ENCODE measurements at places on chromosomes 7 and 10.

DNA sequence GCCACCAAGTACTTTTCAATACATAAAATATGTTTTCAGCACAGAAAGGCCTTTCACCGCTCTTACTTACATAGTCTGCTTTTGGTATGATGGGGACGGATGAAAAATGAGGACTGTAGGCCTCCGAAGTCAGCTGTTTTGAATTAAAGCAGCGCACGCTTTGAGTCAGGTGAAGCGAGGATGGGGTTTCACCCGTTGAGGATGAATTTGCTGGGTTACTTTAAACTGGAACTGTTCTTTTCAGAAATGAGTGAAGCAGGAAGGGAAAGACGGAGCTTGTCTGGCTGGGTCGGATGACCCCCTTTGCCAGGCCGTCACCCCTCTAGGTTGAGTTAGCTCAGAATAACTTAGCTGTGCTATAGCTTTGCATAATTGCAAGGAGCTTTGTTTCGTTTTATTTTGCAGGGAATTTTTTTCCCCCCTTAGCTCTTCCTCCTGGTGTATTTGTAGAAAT, 40.0 kb downstream of the CUX1 start:
- DNase-seq, result no peak

GRCh38 chr10:76892766-76893479, 744.7 kb downstream of the KCNMA1 start:
- no peak for DNase-seq

DNA sequence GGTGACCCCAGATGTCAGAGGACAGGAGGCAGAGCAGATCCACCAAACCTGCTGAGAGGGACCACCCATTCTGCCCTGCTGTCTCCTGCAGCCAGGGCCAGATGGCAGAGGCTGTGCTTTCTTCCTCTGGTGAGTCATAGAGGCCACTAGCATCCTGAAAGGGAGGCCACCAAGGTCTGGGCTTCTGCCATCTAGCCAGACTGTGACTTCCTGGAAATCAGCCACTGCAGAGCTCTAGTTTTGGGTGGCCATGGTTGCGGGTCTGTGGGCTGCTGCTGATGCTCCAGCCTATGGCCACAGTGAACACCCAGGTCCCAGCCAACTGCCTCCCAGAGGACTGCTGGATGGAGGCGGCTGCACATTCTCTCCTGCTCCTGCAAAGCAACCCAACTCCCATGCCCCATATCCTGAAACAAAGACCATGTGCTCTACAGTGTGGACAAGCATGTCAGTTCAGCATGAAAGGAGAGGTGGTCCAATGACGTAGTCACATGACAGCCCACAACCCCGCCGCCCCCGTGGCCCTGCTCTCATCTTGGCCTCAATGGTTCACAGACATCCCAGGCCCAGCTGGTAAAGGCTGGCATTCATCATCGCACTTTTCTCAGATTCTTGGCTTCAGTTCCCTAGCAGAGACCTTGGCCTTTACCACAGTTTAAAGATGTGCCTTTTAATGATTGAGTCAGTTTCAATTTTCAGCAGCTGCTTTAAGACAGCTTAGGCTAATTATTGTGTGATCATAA, 73.9 kb upstream of the CXCL12 start:
- DNase-seq, result no peak

DNA sequence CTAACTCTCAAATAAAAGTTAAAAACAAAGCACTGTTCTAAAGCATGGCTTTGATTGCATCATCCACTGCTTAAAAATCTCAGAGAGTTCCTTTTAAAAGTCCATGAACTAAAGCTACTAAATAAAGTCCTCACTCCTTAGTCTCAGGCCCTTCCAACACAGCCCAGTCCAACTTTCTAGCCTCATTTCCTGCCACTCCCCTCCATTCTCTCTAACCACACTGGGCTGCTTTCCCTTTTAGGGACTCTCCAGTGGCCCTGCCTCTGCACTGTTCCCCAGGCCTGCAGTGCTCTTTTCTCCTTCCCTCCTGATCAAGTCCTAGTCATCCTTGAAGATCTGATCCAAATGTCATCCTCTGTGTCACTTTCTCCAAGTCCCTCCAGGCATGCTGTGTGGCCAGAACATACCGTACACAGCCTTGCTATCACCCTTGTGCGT, 56.9 kb upstream of the PPP1R3C start:
- no peak for DNase-seq

- no peak for DNase-seq
Measured at GRCh38 chr7:89809291-89809690, 345.0 kb upstream of the STEAP1 start.

GRCh38 chr7:157926107-157926506, 589.3 kb downstream of the DNAJB6 start:
- DNase-seq, result no peak

GRCh38 chr7:133339772-133340171, 86.9 kb downstream of the EXOC4 start:
- DNase-seq, result no peak

DNA sequence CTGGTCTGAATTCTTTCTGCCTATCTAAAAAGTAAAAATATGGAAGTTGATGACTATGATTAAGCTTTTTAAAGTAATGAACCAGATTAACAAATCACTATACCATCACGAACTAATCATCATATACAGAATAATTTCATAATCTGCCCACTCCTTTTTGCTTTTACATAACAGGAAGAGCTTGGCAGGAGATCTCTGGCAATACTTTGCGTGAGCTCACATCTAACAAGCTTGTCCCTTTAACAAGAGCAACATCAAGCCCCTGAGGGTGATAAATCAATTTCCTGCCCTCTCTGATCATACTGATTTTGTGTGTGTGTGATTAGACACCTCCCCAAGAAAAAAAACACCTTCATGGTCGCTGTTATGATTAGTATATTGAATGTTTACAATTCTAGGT, 143.5 kb upstream of the ASAH2 start:
- DNase-seq, result no peak

DNA sequence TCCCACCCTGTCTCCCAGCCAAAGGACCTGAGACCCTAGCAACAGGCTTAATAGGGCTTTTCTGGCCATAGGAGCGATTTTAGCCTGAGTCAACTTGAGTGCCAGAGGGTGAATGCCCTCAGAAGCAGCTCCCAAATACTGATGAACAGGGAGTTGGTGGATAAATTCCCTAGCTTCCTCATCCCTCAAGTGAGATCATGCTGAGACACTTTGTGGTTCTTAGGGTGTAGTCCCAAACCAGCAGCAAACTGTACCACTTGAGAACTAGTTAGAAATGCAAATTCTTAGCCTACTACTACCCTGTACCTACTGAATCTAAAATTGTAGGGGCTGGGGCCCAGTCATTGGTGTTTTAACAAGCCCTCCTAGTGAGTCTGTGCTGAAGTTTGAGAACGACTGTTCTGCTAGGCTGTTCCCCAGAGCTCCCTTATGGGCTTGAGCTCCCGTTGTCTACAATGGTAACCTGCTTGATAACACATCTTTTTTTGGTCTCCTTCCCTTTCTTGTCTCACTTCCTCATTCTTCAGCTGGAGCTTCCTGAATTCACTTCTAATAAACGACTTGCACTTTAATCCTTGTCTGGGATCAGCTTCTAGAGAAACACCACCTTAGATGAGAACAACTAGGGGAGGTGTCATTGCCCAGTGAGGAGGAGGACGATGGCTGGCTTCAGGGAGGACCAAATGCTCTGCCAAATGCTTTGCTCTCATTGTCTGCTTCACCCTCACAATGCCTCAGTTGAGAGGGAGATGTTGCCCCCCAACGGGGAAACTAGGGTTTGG, 18.2 kb upstream of the CDH23 start:
- no peak for DNase-seq

- no peak for DNase-seq
Measured at GRCh38 chr10:29688230-29688661, 53.5 kb upstream of the SVIL start.

DNA sequence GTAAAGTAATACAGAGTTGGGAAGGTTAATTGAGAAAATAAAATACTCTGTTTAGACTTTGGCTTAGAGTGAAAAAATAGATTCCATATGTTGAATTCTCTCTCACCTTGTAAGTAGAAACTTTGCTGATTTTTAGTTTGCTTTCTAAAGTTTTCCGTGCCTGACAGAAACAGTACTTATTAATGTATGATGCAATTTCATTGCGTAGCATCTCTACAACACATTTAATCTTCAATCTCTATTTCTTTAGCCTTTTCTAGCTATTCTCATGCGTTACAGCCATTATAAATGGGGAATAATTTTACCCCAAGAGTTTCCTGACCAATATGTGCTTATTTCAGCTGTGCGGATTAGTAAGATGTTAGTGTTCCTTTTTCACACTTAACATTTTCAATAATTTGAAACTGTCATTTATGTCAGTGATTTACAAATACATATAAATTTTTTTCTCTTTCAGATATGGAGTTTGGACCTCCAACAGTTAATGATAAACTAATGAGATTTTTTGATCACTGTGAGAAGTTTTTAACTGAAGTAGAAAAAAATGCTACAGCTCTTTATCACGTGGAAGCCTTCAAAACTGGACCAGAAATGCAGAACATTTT, 3.3 kb downstream of the MINPP1 start:
- DNase-seq, result no peak

GRCh38 chr10:77361426-77361825, 276.2 kb downstream of the KCNMA1 start:
- no peak for DNase-seq

GRCh38 chr7:128974241-128974934, 36.7 kb downstream of the IRF5 start:
- DNase-seq, result no peak

DNA sequence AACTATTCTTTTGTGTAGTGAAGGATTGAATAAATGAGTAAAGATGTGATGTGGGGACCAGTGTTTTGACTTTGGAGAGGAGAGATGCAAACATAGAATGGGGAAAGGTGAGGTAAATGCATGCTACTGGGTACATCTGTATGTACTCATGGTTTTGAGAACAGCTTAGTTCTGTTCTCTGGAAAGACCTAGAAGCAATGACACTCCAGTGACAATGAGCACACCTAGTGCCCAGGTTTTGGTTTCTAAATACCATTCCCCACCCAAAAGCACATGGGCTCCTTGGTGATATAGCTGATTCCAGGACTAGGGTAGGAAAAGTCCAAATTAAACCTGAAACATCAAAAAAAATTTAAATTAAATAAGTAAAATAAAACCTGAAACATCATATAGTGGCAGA, 22.6 kb upstream of the HSPA12A start:
- no peak for DNase-seq

DNA sequence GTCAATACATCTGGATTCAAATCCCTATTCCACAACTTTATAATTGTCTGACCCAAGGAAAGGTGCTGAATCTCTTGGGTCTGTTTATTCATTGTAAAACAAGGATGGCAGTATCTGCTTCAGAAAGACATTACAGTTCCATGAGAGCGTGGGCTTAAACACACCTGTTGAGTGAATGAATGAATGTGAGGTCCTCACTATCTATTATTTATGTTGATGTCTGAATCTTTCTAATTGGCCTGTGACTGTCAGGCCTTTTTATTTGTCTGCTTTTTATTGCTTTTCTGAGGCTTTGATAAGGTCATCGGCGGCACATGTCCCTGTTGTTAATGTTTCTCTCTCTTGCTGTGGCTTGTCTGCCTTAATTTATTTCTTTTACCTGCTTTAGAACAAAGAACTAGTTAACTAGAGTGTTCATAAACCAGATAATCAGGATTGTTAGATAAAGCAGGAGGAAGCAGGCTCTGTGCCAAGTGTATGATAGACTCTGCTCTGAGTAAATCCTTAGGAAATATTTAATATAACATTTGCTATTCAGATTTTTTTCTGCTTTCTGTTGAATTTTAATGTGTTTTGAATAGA, 42.3 kb upstream of the CYCS start:
- DNase-seq, result no peak

Data from stimulated activated CD8-positive, alpha-beta memory T cell treated with anti-CD3 and anti-CD28 coated beads, Interleukin-15, amount 100 ng/mL, for 24 hours (primary cell).